ENCODE measurements at places on chromosomes 3 and 15.

DNA sequence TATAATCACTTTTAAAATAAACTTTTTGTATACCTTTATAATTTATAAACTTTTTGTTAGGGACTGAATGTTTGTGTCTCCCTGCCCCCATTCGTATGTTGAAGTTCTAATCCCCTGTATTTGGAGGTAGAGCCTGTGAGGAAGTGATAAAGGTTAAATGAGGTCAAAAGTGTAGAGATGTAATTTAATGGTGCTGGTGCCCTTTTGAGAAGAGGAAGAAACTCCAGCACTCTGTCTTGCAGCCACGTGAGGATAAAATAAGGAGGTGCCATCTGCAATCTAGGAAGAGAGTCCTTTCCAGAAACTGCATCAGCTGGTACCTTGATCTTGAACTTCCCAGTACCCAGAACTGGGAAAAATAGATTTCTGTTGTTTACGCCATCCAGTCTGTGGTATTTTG, 106.1 kb upstream of the RGMA start:
- DNase-seq: no peak

- DNase-seq: no peak
These were observed 549 bp downstream of the TRH start for GRCh38 chr3:129974833-129975704.

- no peak for DNase-seq
These were observed 210.2 kb downstream of the ADAMTS17 start for GRCh38 chr15:100131321-100132224.

DNA sequence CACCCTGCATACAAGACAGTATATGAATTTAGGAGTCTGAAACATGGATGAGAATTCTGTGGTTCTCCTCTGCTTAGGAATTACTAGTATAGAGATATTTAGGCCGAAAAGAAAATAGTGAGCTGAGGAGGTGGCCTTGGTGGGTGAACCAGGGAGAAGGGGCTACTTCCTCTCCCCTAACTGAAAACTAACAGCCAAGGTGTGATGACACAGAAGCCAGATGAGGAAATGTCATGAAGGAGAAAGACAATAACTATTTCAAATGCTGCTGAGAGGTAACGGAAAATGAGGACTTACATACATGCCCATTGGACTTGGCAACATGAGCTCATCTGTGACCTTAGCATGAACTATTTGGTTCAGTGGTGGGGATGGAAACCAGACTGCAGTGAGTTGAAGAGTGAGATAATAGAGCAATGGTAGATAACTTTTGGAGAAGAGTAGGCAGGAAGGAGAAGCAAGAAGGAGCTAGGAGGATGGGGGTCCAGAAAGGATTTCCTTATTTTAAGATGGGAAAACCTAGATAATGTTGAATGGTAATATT, 114.4 kb upstream of the TSPAN3 start:
- no peak for DNase-seq

DNA sequence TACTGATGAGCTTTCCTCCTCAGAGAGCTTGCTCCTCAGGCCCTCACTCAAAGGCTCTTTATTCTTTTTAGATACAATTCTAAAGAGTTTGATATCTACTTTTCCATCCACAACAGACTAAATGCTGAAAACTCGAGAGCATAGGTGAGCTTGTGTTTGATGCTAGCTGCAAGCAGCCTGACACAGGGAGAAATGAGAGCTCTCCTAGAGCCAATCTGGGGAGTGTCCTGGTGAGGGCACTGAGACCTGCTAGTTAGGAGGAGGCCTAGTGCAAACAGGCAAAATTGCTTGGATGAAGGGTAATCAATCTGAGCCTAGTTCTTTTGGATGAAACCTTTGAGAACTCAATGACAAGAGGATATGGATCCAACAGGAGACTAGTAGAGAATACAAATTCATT, 300.8 kb downstream of the ZBTB20 start:
- no peak for DNase-seq

DNA sequence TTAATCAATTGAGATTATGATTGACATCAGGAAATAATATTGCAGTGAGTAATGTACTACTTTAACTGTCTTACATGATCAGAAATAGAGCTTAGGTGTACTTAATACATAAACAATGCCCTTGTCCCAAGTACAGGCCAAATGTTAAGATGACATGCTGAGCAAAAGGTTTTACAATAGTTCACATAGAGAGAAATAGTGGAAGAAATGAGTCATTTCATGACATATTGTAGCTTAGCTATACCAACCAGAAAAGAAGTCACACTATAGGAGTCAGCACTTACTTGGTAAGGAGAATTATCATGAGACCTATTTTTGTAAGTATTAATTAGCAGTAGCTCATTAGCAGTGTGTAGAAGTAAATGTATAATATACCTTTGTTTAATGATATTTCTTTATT, 96.4 kb upstream of the NANOGP8 start:
- no peak for DNase-seq

DNA sequence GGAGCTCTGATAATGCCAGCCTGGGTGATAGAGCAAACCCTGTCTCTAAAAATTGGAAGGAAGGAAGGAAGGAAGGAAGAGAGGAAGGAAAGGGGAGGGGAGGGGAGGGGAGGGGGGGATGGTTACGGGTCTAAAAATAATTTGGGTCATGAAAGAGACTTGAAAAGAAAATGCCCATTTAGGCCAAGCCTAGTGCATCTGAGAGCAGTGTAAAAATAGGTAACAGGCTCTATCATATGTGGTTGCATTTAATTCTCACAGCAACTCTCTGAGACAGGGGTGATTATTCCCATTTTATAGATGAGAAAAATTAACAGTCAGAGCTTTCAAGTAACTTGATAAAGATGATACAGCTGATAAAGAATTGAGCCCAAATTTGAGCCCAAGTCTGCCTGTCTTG, 3.6 kb upstream of the ECE2 start:
- no peak for DNase-seq

DNA sequence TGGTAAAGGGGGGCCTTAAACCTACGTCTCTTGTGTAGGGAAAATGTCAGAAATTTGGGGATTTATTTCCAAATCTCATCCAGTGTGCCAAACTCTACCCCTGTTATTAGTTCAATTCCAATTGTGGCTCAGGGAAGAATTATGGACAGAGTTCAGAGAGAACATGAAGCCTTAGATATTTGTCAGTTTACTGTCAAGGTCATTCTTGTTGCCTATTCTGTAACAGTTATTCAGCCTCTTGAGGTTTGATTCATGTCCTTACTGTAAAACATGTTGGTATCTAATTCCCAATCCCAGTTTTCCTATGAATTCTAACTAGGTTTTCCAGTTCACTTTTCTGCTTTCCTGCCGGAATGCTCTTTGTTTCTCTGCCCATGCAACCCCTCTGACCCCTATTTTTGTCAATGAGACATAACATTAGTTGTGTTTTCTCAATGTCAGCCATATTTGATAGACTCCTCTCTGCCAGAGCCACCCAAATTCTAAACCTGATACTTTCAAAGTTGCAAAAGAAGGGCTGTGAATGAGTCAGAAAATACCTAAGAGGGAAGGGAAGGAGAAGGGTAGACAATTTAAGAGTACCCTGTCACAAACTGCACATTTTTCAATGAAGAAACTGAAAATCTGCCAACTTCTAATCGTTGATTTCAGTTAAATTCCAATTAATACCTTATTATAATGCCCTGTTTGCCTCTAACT, 52.4 kb downstream of the ATOSA start:
- no peak for DNase-seq

DNA sequence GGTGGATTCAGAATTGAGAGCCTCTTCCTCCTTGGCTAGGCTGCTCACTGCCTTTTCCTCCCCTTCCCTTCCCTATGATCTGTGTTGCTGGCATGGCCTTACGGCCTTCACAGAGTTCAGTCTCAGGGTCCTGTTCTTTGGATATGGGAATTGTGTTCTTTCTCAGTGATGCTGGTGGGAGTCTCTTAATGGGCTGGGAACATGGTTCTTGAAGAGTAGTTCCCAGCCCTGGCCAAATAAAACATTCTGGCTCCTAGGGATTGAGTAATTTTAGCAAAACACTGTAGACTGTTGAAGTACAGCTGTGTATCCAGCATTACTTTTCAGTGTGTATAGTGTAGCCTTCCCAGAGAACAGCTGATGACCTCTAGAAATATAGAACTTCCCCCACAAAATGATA, 22.6 kb upstream of the FILIP1L start:
- no peak for DNase-seq

GRCh38 chr3:186589121-186589520, 18.6 kb downstream of the DNAJB11 start:
- DNase-seq: no peak

GRCh38 chr3:134567605-134568004, 81.7 kb downstream of the CEP63 start:
- no peak for DNase-seq

Measured in stimulated activated CD8-positive, alpha-beta memory T cell treated with anti-CD3 and anti-CD28 coated beads, Interleukin-4, amount 100 ng/mL, for 1 hour (primary cell).